CD4-positive, alpha-beta memory T cell (primary cell): ENCODE measurements at places on chromosomes 5 and 9.

DNA sequence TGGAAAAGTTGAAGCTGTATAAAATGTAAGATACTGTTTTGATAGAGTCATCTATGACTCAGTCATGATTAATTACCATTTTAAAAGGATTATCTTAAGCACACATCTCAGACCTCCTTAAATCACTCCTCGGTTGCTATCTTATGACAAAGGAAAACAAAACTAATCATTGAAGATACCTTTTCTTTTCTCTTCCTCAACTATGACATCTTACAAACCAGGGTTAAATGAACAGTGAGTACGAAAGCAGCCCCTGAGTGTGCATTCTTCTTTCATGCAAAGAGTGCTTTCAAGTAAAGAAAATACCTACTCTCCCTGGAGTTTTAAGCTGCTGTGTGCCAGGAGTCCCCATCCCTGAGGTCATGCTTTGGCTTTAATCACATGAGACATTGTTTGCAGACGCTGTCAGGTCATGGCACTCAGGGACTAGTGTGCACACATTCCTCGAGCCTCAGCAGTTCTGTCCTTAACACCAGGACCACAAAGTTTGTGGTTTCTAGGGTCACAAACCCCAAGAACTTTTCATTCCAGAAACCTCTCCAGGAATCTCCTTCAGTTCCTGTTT lies 86.7 kb upstream of the ICE1 start:
- no peak for DNase-seq

GRCh38 chr9:134433101-134433500 lies 106.8 kb downstream of the RXRA start:
- DNase-seq: no peak

DNA sequence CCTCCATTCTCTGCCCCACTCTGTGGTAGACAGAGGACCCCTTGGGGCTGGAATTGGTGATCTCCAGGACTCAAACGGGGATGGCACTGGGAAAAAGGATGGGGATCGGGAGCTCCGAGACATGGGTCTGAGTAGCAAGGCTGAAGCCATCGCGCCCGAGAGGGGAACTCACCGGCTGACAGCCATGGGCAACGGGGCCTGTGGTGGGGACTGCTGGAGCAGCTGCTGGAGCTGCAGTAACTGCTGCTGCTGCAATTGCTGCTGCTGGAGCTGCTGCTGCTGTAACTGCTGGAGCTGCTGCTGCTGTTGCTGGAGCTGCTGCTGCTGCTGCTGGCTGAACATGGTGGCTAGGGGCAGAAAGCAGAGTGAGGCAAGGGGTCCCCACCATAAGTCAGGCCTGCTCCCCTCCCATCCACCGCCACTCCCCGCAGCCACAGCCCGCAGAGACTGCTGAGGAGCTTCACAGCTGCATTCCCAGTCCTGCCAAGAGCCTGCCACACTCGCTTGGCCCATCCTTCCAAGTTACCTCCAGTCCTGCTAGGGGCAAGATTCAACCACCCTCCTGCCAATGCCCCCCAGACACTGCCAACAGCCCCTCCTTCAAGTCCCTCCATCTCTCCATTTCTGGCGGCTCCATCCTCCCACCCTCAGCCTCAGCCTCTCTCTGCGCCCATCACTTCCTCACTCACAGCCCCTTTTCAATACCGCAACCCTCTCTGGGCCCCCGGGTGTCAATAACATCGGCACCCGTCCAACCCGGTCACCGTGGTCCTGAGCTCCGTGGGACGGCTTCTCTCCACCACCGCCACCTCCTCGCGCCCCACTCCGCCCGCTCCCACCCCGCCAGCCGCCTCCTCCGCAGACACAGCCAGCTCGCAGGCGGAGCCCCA lies 611 bp downstream of the CIZ1 start:
- DNase-seq: peak; percentile 50

DNA sequence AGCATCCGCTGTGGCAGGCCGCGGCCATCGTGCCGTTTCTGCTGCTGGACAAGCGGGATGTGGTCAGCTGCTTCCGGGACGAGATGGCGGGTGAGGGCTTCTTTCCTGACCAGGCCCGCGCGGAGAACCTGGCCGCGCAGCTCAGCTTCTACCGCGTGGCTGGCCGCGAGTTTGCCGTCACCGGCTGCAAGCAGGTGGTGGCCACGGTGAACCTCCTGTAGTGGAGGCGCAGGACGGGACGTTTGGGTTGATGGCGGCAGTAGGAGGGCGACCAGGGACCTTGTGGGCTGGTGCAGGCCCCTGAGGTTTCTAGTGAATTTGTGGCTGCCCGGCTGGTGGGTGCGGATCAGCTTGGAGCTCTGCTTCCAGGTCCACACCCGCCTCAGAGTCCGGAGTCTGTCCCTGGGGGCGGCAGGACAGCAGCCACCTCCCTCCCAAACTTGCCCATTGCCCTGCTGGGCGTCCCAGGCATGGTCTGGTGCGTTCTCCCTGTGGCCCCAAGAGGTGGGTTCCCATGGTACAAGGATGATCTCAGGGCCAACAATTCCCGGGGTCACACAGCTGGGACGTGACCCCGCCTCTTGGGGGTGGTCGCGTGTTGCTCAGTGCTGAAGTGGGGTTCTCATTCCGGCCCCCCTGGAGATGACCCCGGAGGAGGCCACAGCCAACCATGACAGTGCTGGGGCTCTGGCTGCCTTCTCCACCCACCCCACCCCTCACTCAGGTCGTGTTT lies 2.4 kb downstream of the TOR4A start:
- no peak for DNase-seq

- peak; percentile 97 for DNase-seq
Observed at GRCh38 chr9:97921959-97922724, at the start of gene TRMO. TSS of gene TRMO (minus strand) at chr9:97922500. CDS start at chr9:97922493, 7 bp downstream.

DNA sequence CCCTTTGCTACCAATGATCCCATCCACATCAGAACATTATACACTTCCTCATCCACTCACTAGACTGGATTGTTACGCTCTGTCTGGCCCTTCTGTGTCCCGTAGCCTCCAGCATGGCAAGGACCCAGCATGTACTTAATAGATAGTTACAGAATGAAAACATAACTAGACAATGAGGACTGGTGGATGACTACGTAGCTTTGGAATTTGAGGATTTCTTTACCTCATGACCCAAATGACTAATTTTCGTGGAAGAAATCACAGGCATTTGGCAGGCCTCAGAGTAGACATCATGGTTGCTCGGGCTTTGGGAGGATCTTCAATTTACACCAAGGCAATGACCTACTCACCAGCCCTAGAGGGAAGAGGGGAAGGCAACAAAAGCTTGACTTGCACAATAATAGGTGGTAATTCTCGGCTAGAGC lies 299.8 kb downstream of the TLE1 start:
- DNase-seq: no peak

DNA sequence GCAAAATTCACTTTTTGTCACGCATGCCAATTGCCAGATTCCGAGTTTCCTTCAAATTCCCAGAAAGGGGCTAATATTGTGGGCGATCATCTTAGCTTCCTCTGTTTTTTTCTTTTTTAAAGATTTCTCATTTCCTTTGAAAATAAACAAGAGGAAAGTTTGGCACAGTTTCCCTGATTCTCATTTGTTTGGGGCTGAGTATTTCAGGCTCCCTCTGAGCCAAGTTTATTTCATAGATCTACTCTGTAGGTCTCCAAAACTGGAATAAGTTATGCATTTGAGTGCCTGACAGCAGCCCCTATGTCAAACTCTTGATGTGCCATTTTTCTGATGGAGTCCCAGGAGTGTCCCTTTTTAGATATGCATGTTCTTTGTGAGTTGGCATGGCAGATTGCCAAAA lies 1297.2 kb upstream of the WWC1 start:
- no peak for DNase-seq

- no peak for DNase-seq
Observed at GRCh38 chr9:131733541-131734061, 6.3 kb downstream of the RAPGEF1 start.

DNA sequence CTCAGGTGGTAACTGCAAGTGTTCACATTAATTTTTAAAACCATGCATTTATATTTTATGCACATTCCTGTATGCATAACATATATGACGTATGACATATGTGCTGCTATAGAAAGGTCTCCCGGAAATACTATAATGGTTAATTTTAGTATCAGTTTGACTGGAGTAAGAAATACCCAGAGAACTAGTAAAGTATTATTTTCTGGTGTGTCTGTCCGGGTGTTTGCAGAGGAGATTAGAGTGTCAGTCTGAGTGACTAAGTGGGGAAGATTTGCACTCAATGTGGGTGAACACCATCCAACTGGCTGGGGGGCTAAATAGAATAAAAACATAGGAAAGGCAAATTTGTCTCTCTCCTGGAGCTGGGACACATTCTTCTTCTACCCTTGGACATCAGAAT lies 26.9 kb downstream of the UIMC1 start:
- DNase-seq: no peak

DNA sequence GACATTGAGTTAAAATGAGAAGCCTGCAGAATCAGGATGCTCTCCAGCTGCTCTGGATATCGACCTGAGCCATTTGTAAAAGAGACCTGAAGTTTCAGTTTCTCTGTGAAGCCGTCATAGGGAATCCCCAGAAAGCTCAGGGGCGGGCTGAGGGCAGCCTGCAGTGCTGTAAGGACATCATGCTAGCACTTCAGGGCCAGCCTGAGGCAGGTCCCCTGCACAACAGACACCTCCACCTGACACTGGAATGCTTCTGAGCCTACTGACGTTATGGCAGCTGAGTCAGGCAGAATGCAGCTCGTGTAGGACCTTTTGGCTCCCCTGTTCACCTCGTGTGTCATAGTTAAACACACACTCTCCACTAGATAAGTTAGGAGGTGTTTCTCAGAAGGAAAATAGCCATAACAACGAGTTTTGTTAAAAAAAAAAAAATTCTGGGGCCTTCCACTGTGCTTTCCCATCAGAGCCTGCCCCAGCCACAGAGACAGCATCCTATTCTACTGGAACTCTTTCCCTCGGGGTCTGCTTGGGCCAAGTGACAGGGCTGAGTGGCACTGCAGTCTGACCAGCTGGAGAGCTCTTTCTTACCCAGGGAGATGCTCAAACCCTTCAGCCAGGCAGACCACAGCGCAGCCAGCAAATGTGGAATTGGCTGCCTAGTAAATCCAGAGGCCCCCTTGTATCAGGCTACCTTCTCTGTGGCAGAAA lies 354.9 kb downstream of the DIRAS2 start:
- DNase-seq: peak; percentile 1

- DNase-seq: no peak
Observed at GRCh38 chr9:89466451-89467277, 31.2 kb downstream of the SEMA4D start.
